Gastroesophageal sphincter (tissue), 4 donors: ENCODE measurements at places on chromosomes 3 and 15.

DNA sequence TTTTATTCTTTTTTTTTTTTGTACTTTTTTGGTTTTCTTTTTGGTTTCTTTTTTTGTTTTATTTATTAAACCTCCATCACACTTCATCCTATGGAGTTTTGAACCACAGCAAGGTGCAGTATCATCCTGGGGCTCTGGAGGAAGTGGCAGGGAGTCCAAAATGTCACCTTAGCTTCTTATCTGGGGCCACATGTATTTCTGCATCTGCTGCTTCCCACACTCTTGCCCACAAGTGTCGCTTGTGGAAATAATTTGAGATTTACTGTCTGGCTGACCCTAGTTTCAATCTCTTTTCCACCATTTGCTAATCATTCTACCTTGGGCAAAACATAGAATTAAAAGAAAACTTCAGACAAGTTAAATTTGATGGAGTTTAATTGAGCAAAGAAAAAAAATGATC lies 6.4 kb downstream of the OPA1 start:
- ATAC-seq: no peak

GRCh38 chr15:60859996-60860494 lies 369.1 kb downstream of the RORA start:
- no peak for ATAC-seq

DNA sequence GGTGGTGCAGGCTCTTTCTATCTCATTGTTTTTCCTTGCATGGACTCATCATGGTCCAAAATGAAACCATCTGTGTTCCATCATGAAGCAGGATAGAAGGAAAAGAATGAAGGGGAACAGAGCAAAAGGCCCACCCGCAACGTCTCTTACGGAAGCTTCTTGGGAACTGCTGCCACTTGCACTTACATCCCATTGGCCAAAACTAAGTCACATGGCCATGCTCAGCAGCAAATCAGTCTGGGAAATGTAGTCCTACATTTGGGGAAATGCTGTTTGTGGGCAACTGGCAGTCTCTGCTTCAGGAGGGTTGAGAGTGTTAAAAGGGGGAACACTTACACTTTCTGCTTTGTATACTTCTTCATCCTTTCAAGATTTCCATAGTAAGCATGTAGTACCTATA lies 191.6 kb downstream of the SV2B start:
- ATAC-seq: no peak

- ATAC-seq: peak; percentile 96
These were observed 194.3 kb downstream of the BCHE start for GRCh38 chr3:165642761-165643420.

DNA sequence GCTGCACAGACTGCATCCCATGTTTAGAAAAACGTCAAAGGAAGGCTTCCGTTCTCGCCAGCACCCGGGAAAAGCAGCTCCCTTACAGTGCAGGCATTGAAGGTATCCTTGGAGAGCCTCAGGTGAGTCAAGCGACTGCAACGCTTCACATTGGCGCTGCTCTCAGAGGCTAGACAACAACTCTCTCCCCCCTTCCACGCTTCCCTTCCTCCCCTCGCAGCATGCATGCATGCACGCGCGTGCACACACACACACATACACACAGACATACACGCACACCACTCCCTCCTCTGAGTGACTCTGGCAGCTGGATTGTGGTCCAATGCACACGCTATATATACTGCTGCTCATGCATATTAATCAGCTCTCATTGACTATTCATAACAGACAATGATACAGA lies 191.1 kb downstream of the PDZRN3 start:
- ATAC-seq: no peak

DNA sequence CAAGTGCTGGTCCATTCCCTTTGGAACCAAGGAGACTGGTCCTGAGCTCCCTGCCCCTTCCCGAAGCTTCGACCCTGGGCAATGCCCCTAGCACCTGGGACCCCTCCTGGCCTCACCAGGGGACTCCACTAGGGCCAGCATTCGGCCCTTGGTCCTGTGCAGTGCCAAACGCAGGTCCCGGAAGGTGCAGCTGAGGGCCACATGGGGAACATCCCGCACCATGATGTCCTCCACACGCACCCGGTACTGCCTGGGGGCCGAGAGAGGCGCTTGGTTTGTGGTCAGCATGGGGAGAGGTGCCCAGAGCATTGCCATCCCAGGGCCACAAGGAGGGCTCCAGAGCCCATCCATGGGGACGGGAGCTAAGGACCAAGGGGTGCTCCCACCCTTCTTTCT lies 7.9 kb downstream of the CLCN2 start:
- ATAC-seq: no peak
